ENCODE measurements at places on chromosomes 12 and 14.

- no peak for DNase-seq
These were observed 385.3 kb downstream of the NPAS3 start for GRCh38 chr14:33323979-33324378.

GRCh38 chr12:116027551-116027821 is 250.0 kb downstream of the MED13L start:
- no peak for DNase-seq

GRCh38 chr12:76020731-76021672 is 10.6 kb downstream of the PHLDA1 start:
- peak; percentile 42 for DNase-seq

GRCh38 chr12:96034621-96035282 is 635 bp downstream of the LTA4H start:
- DNase-seq = no peak

DNA sequence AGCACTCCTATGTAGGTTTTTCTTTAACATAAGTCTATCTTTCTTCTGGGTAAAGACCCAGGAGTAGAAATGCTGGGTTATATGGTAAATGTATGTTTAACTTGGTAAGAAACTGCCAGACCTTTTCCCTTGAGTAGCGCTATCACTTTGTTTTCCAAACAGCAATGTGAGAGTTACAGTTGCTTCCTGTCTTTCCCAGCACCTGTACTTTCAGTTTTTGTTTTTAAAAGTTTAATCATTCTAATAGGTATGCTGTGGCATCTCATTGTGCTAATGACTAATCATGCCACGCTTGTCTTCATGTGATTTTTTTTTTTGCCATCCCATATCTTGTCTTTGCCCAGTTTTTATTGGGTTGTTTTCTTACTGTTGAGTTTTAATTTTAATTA is 28.1 kb downstream of the GIT2 start:
- no peak for DNase-seq

DNA sequence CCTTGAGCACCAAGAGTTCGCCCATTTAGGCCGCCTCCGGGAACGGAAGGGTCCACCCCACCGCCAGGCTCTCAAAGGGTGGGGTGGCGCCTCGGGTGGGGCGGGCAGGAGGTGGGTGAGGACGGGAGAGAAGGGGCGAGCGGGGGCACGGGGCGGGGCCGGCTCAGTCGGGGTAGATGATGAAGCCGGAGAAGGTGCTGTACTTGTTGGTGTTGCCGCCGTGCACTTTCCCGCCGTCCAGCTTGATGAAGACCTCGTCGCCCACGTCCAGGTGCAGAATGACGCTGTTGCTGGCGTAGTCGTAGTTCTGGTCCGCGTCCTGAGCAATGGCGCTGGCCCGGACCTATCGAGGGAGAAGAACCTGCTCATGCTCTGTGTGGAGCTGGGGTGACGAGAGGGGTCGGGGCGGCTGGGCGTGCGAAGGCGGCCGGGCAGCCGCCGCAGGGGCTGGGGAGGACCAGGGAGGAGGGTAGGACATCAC is 4.1 kb downstream of the C1QL4 start:
- no peak for DNase-seq
